ENCODE measurements at places on chromosomes 2 and 18.

- no peak for DNase-seq
Observed at GRCh38 chr2:236580746-236581355, 11.2 kb downstream of the ACKR3 start.

- no peak for DNase-seq
Observed at GRCh38 chr2:8076448-8077342, 605.2 kb upstream of the ID2 start.

GRCh38 chr18:6482198-6482977 lies 67.7 kb upstream of the L3MBTL4 start:
- DNase-seq = peak; percentile 83

DNA sequence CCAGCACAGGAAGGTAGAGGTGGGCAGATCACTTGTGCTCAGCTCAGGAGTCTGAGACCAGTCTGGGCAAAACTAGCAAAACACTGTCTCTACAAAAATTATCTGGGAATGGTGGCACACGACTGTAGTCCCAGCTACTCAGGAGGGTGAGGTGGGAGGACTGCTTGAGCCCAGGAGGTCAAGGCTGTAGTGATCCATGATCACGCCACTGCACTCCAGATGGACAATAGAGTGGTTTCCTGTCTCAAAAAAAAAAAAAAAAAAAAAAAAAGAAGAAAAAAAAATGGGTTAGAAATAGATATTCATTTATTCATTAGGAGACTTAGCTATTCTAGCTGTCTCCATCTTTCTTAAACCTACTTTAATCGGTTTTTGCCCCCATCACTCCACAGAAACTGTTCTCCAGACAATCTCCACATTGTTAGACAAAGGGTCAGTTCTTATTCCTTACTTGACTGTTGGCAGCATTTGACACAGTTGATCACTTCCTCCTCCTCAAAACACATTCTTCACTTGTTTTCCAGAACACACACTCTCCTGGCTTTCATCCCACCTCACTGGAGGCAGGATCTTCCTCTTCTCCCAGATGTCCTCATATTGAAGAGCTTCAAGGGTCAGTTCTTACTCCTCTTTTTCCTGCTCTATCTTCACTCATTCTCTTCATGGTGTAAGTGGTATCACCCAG lies 103.1 kb downstream of the DTNB start:
- DNase-seq = peak; percentile 77

- peak; percentile 11 for DNase-seq
Observed at GRCh38 chr2:84732897-84733778, 147.7 kb downstream of the TRABD2A start.

GRCh38 chr2:37333256-37333655 lies 8.6 kb upstream of the PRKD3 start:
- no peak for DNase-seq

- DNase-seq = no peak
Observed at GRCh38 chr2:167575276-167575675, 672.1 kb downstream of the STK39 start.

GRCh38 chr18:45103319-45104048 lies 422.8 kb downstream of the SETBP1 start:
- no peak for DNase-seq

GRCh38 chr2:15311926-15312325 lies 249.2 kb downstream of the NBAS start:
- DNase-seq = no peak

DNA sequence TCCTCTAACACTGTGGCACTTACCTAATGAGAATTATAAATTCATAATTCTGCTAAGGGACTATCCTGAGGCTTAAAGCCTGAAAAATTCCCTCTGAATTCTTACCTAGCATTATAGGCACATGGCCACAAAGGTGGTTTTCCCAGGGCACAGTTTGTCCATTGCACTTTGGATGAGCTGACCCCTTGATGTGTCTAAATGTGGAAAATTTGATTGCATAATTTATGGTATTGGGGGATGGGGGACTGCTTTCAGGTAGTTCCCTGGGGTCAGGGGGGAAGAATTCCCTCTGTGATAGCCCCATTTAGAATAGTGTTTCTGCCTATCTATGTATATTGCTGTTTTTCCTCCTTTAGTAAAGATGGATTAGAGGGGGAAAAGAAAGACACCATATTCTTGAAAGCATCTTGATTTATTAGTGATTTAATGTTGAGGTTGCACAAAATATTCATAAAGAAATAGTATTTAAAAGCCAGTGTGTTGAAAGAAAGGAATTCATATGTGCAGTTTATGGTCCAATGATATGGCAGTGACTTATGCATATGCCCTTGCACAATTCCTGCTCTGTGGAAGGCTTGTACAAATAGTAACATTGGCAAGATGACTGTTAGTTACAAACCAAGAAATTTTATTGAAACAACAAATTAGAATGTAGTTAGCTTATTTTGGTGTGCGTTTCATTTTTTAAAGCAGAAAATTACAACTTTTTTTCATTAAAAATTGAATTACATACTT lies 8.7 kb upstream of the HTR2B start:
- no peak for DNase-seq

Measured in muscle of leg (tissue), 16 donors.